ENCODE measurements at places on chromosomes 12 and 14. TPM values are rescaled to one million over a fixed set of nuclear protein-coding genes. Genes with fewer than 3 reads are reported as not detected.

The PLEKHG7 gene
- 4.6 TPM for total RNA-seq

The ANHX gene
- total RNA-seq = not detected

The FGF6 gene
- total RNA-seq = not detected

The RNASE2 gene
- total RNA-seq = 2.4 TPM

DNA sequence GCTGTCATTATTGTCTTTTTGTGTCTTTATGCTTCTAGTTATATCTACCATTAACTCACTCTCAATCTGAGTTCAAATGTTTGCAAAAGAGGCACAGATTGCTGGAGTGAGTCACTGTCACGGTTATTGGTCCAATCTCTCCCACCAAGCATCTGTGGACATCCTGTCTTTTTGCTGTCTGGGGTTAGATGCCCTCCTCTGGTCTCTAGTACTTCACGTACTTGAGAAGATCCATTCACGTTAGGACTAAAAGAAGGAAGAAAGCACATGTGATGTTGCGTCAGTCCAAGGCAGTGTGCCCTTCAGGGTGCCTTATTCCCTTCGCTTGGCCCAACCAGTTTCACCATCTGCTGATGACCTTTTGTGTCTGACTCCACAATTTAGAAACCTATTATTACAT, 72.3 kb upstream of the STXBP6 start:
- peak overlapping the region; percentile 61 for H3K27ac ChIP-seq
- H3K4me1 ChIP-seq = no peaks in the 10 kb centered on the region
- no peak for DNase-seq
- no peaks in the 10 kb centered on the region for H3K27me3 ChIP-seq

- DNase-seq = peak; percentile 32
- H3K4me3 ChIP-seq = no peak overlapping the region
- peaks cover 44% of the 10 kb centered on the region for H3K27me3 ChIP-seq
These were observed 54.7 kb upstream of the EIF5 start for GRCh38 chr14:103279142-103280025.

- H3K27ac ChIP-seq = no peak overlapping the region
- H3K36me3 ChIP-seq = no peaks in the 10 kb centered on the region
- H3K4me1 ChIP-seq = no peaks in the 10 kb centered on the region
These were observed 275.1 kb downstream of the NRXN3 start for GRCh38 chr14:78445275-78445674.

DNA sequence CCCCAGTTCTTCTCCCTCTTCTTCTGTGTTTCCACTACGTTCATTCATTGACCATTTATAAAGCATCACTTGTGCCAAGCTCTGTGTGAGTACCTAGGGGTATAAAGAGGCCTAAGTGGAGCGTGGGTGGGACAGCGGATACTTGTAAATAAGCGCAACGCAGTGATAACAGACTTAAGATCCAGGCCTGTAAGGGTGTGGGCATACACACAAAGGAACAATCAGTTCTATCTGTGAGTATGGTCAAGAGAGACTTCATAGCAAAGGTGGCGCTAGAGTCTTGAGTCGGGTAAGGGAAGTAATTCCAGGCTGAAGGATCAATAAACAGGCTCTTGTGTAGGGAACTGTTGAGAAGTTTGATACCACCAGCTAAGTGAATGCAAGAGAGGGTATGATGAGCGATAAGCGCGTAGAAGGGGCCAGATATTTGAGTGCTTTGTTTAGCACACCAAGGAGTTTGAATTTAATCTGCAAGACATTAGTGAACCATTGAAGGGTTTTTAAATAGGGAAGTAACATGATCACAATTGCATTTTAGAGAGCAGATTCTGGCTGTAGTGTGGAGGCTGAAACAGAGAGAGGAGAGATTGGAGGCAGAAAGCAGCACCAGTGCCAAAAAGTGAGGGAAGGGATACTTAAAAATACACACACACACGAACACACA, 1.0 kb upstream of the GXYLT1 start:
- H3K4me1 ChIP-seq = peaks cover 7% of the 10 kb centered on the region
- no peaks in the 10 kb centered on the region for H3K36me3 ChIP-seq
- no peak for DNase-seq
- no peaks in the 10 kb centered on the region for H3K27me3 ChIP-seq

- H3K36me3 ChIP-seq = no peaks in the 10 kb centered on the region
- no peak for DNase-seq
- no peaks in the 10 kb centered on the region for H3K4me1 ChIP-seq
These were observed 2.2 kb upstream of the NCKAP1L start for GRCh38 chr12:54495327-54495726.

DNA sequence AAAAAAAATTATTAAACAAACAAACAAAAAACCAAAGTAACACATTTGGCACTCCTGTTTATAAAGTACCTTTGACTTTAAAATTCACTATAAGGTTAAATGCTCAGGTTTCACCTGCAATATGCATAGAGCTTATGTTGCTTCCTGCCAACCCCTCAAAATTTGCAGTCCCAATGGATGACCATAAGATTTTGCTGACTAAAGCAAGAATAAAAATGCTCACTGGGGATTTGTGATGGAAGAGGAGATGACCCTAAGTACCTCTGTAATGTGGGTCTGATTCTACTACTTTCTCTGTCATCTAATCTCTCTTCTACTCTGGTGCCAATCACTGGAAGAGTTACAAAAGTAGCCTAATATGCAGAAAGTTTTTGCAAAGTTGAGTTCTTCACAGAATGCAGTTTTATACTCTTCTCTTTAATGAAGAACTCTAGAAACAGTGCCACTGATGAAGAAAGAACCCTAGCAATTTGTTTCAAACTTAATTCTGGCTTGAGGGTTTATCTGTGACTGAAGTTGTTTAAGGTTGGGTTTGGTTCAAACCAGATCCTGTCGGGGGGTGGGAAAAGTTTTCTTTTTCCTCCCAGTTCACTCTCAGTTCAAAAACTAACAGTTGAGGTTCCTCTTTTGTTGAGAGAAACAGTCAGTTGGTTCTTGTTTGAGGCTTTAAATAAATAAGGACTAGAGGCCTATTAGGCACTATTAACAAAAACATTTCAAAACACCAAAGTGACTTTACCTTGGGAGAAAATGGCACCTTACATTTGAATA, 10.9 kb downstream of the WASHC3 start:
- H3K36me3 ChIP-seq = peaks cover 24% of the 10 kb centered on the region
- H3K4me3 ChIP-seq = no peak overlapping the region
- H3K27me3 ChIP-seq = no peaks in the 10 kb centered on the region
- H3K4me1 ChIP-seq = no peaks in the 10 kb centered on the region
- DNase-seq = no peak

All from lung (tissue), 17 donors.